ENCODE measurements at places on chromosomes 4 and X.

DNA sequence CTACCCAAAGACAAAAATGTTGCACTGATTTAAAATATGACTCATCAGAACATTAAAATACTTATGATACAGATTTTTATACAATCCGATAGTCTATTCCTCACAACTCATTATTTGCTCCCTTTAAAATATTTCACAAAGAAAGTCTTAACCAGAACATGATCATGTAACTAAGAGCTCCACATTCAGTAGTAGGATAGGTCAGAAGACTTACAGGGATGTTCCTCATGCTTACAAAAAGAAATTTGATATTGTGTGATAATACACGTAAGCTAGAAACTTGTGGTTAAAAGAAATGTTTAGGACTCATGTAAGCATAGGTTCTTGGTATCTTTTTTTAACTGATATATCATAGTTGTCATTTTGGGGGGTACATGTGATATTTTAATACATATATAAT, 235.9 kb downstream of the PALLD start:
- DNase-seq = no peak

DNA sequence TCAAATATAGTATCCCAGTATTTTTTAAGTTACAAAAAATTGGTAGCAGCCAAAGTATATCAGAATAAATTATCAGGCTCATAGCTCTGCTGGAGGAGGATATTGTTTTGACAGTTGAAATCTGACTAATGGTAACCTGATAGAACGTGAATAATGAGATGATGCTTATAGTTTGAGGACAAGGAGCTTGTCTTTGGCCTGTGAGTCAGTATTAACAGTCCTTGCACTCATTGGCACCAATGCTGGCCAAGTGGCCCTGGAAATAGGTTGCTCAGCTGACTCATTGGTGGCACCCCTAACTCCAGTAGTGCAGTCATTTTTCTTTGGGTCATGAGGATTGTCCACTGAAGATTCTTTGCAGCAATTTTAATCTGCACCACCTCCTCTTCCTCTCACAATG, 203.3 kb upstream of the JADE1 start:
- DNase-seq = no peak

DNA sequence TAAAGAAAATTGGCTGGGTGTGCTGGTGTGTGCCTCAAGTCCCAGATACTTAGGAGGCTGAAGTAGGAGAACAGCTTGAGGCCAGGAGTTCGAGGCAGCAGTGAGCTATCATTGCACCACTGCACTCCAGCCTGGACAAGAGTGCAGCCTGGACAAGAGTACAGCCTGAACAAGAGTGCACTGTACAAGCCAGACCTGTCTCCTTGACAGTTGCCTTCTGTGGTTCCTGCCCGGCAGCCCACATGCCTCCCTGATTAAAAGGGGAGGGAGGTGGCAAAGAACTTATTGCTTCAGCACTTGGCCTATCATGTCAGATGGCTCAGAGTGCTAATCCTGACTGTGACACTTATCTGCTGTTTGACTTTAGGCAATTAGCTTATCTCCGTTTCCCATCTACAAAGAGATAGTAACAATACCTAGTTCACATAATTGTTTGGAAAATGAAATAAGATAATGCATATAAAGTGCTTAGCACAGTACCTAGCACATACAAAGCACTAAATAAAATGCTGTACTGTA, 249.1 kb downstream of the DCLK2 start:
- peak; percentile 74 for DNase-seq

DNA sequence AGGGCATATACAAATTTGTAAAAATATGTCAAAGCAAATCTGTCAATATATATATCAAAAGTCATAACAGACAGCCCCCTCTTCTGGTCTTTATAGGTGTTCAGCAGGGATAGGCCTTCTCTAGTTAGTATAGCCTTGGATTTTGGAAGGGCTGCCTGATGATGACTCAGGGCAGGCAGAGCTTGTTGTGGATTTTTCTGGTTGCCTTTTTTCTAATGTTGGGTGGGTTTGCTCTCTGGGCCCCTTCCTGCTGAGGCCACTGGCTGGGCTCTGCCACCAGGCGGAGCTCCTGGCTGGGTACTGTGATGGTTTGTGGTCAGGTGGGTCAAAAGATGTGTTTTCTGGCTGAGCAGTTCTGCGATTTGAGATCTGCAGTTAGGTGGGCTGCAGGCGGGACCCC, 294.2 kb downstream of the GRIA2 start:
- no peak for DNase-seq

DNA sequence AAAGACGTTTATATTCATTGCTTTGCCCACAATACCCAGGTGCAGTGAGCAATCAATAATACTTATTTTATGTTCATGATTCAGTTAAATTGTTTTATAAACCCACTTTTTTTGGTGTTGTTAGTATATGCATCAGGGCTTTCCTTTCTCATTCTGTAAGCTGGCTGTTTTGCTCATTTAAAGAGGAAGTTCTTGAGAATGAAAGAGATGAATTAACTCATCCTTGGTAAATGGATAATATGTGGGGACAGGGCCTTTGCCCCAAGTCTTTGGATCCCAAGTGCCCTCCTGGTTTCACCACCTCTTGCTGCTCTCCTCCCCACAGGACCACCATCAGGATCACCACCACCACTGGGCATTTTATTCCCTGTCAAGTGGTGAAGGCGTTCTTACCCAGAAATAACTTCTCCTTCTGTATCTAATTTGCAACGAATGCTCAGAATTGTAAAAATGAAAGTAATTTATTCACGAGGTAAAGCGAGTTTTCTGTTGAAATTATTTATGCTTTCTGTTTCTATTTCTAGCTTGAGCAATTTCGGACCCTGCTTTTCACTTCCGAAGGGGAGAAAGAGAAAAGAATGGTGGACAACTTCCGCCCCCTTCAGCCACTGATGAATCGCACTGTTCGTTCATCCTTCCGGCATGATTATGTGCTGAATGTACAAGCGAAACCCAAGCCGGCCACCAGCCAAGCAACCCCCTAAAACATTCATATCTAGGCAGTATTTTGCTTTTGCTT, 8.2 kb upstream of the ZRSR2 start:
- DNase-seq = peak; percentile 78

- DNase-seq = peak; percentile 74
Measured at GRCh38 chr4:87007528-87008446, 73.0 kb downstream of the AFF1 start.

DNA sequence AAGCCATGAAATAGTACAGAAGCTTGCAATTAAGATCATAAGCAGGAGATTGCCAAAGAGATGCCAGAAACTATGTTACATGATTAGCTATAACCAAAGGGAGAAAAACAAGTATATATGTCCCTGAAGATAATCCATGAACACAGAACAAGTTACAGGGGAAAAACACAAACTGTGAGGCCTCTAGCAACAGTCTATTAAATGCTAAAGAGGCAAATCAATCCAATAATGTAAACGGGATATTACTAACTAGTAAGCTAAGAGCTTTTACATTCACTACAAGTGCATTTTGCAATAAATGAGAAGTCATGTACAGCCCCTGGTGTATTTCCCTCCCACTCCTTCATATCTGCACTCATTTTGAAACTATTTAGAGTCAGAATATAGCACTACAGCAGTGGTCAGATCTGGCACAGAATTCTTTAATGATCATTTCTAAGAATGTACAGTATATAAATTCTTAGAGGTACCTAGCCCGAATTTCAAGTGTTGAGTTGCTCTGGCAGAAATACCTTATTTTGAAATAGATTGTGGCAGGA, 449.8 kb upstream of the SMIM31 start:
- DNase-seq = peak; percentile 32

GRCh38 chr4:177079327-177079726, 230.3 kb upstream of the NEIL3 start:
- DNase-seq = peak; percentile 14

DNA sequence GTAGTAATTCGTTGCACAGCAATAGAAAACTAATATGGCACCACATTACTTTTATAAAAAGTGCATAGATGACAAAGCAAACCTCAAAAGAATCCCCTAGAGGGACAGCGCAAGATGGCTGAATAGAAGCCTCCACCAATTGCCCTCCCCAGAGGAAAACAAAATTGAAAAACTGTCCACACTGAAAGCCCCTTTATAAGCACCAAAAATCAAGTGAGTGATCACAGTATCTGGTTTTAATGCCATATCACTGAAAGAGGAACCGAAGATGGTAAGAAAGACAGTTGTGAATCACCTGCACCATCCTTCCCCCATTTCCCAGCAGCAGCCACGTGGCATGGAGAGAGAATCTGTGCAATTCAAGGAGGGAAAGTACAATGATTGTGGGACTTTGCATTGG, 522.2 kb downstream of the GLUD2 start:
- DNase-seq = no peak

DNA sequence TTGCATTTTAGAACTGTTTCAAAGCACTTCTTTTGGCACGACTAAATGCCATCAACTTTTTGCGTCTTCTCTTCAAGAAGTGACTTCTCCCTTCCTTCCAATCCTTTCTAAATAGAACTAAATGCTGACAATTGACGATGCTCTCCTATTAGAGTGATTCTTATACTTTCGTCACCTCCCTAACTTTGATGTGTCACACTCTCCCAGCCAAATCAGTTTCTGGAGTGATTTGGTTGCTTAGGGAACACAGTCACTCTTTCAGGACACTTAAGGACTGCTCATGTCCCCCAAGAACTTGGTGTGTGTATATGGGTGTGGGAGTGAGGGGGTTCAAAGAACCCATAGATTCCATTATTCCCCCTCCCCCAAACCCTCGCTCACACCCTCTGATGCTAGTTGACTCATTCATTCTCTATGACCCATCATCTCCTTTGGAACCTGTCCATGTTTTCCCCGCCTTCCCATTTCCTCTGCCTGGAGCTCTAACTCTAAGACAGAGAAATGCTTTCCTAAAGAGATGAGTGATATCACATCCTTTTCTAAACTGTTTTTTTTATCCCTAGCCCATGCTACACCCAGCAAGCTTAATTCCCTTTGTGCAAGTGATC, 26.8 kb upstream of the AREG start:
- no peak for DNase-seq

DNA sequence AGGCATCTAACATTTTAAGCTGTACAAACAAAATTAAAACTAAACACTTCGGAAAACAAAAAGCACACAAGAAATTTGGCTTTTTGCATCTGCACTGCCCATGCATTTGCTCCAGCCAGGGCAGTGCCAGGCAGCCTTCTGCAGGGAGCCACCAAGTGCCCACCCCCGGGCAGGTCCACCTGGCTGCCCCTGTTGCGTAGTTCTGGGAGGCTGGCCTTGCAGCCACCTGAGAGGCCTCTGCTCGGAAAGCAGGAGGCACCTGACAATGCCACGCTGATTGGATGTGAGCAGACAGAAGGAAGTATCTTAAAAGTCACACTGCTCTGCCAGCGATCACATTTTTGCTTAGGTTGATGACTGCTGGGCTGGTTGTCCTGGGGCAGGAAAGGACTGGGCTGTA, 3.5 kb downstream of the TMEM271 start:
- no peak for DNase-seq
